ENCODE measurements at places on chromosomes 11 and 22.
A peak's percentile ranks its signal among the peaks of the same experiment; 100 is the strongest.

DNA sequence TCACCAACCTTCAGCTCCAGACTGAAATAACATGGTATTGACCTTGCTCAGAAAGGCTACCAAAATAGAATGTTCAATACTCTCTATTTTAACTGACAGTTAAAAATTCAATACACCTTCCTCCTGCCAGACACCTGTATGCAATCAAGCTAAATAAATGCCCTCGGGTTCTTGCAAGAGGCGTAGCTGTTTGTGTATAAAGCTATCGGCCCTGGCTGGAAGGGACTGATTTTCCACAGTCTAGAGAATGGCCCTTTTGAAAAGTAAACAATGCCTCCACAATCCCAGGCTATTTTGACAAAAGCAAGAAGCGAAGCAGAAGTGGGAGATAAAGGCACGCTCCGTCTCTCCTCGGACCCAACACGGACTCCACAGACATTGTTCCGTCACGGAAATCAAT, 791.2 kb downstream of the BRD1 start:
- DNase-seq, result no peak

DNA sequence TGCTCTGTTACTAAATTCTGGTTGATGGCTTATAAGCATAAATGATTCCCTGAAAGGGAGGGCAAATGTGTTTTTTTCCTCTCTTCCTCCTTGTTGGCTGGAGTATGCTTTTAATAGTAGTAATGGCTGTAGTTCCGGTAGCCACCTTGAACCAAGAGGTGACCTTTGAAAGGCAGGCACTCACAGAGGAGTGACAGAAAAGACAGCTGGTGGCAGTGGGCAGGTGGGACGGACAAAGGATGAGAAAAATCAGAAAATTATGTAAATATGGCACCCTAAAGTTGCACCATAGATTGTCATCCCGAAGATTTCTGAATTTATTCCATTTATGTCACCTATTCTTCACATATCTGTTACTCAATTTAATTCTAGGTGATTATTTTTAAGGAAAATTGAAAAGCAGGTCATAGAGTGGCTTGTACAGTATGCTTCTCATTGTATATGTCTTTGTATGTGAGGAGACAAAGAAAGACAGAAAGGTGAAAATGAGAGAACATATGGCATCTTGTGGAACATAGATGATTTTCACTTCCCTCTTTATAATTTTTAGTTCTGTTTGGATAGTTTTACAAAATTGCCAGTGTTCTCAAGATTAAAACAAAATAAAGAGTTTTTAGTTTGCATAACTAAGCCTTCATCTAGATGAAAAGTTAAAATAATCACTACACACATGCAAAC, 17.0 kb downstream of the CASP12 start:
- no peak for DNase-seq

- no peak for DNase-seq
Measured at GRCh38 chr22:33400891-33401290, 342.7 kb upstream of the SYN3 start.

DNA sequence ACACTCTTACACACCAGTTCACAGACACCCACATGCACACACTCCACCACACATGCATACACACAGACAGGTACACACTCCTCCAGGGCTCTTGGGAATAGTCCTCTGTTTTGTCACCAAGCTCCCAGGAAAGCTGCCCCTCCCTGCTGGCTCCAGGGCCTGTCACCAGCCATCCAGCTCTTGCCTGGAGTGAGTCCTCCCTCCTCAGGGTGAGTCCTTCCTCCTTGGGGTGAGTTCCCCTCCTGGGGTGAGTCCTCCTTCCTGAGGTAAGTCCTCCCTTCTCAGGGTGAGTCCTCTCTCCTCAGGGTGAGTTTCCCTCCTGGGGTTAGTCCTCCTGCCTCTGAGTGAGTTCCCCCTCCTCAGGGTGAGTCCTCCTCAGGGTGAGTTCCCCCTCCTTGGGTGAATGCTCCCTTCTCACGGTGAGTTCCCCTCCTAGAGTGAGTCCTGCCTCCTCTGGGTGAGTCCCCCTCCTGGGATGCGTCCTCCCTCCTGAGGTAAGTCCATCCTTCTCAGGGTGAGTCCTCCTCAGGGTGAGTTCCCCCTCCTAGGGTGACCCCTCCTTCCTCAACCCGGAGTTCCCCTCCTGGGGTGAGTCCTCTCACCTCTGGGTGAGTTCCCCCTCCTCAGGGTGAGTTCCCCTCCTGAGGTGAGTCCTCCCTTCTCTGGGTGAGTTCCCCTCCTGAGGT, 100.6 kb upstream of the FGF3 start:
- DNase-seq, result peak; percentile 15

DNA sequence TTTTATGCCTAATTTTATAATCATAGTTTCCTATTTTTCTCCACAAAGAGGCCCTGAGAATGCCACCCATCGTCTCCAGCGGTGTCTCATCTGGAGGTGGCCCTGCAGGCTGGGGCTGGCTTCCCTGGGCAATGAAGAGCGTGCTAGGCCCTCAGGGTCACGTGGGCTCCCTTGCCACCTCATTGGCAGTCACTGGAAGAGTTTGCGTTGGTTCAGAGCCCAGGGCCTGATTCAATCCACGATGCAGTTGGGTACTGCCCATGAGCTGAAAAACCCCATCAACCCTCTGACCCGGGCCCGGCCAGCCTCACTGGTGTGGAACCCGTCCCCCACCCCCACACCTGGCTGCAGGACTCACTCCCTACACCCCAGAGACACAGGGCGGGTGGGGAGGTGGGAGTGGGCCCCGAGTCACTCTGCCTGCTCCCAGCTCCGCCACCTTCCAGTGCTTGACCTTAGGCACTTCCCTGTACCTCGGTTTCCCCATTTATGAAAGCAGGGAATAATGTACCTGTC, 43.4 kb upstream of the A4GALT start:
- no peak for DNase-seq

DNA sequence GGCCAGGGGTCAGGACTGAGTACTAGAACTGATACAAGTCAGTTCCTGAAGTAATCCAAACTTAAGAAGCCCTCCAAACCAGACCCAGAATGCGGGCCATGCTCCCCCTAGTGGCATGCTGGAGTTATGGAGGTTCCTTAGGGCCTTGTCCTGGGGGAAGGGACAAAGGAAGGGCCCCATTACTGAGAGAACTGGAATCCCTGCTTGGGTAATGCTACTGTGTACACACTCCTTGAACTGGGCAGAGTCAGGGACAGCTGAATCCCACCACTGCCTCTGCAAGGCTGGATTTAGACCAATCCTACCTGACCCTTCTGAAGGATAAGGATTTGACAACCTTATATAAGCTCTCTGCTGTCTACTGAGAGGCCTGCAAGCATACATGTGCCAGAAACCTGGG, 97.3 kb upstream of the AKIP1 start:
- DNase-seq, result peak; percentile 59

DNA sequence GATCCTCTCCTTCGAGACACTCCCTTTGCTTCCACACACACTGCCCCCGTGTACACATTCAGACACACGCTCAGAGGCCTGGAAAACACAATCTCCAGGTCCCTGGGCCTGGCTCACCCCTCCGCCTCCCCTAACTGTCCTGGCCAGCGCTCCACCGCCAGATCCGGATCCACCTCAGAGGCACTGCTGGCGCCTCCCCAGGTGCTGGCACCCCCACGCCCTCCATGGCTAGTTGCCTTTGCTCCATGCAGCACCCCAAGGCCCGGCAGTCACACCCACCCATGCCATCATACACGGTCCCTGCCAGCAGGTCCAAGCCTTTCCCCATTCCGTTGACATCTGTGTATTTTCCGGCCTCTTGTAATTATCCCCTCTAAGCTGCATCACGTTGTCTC, 11.1 kb downstream of the SPTBN2 start:
- no peak for DNase-seq

- DNase-seq, result no peak
Measured at GRCh38 chr11:115612046-115612730, 108.0 kb upstream of the CADM1 start.

DNA sequence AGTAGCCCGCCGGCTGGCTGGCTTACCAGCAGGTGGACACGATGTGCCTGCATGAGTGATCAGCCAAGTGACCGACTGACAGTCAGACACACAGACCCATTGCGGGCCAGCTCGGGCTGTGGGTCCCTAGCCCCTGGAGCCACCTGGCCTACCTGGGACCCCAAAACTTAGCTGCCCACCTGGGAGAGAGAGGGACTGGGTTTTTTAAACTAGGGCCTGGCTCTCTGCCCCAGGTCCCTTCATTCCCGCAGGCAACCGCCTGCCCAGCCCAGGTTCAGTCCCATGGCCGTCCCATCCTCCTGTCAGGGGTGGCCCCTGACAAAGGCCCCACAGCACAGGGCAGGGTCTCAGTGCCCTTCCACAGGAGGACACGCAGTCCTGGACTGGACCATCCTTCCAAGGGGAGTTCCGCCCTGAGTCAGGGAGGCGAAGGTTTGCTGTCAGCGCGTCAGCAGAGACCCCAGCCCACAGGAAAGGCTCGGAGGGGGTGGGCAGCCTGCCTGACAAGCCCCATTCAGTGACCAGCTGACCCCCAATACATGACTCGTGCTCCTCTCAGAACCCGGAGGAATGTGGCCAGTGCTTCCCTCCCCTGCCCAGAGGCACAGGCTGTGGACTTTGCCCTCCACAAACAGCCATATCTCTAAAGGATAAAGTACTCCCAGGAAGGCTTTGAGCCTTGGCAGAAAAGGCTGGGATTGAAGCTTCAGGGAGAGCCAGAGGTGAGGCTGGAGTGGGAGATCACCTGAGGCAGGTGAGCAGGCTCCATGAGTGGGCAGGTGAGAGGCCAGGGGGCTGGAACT, 8.4 kb downstream of the SLCO2B1 start:
- peak; percentile 91 for DNase-seq

DNA sequence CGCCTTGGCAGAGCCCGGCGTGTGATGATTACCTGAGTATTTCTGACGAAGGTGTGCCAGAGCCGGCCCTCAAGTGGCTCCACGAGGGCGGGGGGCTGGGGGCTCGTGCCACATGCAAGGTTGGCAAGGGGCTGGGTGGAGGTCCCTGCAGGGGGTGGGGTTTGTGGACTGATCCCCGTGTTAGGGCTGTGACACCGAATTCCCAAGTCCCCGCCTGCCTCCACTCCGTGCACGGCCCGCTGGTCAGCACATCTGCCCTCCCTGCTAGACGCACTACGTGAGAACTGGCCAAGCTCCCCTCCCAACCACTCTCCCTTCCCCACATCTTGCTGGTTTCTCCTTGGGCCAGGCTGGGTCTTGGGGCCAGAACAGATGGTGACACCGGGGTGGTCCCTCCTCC, 34.2 kb downstream of the GRAMD4 start:
- no peak for DNase-seq

DNA sequence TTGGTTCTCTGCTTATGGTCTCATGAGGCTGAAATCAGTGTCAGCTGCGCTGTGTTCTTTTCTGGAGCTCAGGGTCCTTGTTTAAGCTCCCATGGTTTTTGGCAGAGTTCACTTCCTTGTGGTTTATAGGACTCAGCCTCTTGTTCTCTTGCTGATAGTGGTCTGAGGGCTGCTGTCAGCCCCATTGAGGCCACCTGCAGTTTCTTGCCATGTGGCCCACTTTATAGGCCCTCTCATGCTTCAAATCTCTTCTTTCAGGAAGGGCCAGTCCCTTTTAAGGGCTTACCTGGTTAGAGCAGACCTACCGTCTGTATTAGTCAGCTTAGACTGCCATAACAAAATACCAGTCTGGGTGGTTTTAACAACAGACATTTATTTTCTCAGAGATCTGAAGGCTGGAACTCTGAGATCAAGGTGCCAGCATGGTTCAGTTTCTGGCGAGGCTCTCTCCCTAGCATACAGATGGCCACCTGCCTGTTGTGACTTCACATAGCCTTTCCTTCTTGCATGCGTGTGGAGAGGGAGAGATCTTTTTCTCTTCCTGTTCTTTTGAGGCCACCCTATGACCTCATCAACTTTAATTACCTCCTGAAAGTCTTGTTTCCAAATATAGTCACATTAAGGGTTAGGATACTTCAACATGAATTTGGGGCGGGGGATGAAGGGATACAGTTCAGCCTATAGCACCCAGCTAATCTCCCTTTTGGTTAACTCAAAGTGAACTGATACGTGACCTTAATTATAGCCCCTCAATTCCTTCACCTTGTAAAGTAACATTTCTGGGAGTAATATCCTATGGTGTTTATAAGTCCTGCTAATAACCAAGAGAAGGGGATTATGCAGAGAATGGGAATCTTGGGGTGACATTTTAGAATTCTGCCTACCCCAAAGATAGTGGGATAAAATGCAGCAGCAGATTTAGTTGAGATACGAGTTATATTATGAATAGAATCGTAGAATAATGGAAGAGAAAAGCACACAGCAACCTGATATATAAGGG, 131.8 kb downstream of the UVRAG start:
- no peak for DNase-seq

DNA sequence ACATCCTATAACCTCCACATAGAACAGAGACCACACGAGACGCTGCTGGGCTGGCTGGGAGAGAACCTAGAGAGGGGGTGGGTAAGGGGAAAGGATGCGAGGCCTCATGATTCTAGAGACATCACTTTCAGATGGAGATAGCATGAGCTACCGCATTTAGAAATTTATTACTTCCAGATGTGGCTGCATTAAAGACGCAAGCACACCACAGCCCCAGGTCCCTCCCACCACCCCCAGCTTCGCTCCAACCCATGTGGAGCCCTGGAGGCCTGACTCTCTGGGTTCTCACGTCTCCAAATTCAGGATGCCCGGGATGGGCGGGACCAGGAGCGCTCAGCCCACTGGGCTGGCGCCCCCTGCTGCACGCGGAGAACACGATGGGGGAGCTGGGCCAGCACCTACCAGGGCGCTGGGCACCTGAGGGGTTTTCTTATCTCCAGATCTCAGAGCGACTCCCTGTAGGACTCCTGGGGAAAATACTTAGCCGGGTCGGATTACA, 13.6 kb downstream of the MRPL21 start:
- no peak for DNase-seq

DNA sequence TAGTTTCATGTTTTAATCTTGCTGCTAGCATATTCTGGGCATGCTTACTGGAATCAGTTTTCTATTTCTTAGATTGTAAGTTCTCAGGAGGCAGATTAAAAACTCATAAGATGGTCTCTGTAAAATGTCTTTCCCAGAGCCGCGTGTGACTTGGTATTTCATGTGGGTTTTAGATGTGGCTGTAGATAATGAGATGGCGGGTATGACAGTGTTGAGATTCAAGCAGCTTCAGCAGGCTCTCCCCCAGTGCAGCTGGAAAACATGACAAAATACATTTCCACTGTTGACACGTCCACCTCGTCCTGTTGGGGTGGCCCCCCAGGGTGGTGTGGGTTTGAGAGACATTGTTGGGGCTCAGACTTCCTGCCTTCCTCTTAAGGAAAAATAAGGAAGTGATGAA, 106.8 kb downstream of the KIRREL3 start:
- DNase-seq, result no peak

DNA sequence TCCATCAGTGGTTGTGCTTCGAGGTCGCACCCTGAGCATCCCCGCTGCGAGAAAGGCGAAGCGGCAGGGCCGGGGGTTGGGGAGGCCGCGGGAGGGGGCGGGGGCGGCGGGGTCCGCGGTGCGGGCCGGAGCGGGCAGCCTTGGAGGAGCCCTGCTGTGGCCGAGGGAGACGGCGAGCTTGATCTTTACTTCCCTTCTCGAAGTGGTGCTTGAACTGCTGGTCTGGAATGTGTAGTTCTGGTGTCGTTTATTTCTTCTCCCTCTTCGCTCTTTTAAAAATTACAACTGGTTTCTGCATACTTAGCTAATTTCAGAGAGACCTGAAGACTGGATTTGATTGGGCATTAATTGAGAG, 1.1 kb downstream of the APLP2 start:
- peak; percentile 55 for DNase-seq
